Astrocyte (in vitro differentiated cells and primary cell): ENCODE measurements at places on chromosomes 1 and 21. TPM values are rescaled to one million over a fixed set of nuclear protein-coding genes. Genes with fewer than 3 reads are reported as not detected.
A peak's percentile ranks its signal among the peaks of the same experiment; 100 is the strongest.

The CD1E gene
- not detected in 2 replicates for total RNA-seq

The COL9A2 gene
- 1.5 and 2.1 TPM in 2 replicates for total RNA-seq

GRCh38 chr1:25563330-25564215 lies 20.2 kb downstream of the LDLRAP1 start:
- DNase-seq, result no peak

DNA sequence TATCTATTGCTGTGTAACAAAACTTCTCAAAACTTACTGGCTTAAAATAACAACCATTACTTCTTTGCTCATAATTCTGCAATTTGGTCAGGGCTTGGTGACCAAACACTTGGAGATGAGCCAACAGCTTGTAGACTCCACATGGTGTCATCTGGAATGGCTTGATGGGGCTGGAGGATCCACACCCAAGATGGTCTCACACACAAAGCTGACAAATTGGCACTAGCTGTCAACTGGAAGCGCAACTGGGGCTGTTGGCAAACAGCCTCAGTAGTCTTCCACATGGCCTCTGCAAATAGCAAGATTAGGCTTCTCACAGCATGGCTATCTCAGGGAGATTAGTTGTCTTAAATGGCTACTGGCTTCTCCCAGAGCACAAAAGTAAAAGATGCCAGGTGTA lies 27.1 kb upstream of the MTF2 start:
- DNase-seq, result no peak

DNA sequence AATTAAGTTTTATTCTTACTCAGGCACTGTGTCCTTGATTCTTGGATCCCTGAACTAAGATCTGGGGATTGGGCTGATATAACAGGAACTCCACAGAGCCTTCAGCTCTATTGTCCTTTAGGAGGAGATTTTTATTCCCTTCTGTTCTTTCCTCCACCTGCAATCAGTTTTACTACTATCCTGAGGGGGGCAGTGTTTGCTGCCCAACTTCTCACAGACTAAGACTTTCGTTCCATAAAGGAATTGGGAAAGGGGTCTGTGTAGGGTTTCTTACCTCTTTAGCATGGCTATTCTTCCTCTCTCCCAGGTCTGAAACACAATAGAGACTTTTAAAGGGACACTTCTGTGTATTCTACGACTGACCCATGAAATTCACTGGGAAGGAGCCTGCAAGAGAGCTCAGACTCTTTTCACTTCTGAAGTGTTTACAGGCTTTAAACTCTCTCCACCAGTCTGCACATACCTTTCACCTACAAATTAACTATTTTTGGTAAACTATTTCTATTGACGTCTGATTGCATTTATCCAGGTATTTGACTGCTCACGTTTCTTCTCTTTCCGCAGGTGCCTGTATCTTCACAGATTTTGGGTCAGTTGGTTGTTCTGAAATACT lies 103.3 kb upstream of the DEPDC1 start:
- no peak for DNase-seq

GRCh38 chr1:47232187-47232874 lies at the start of gene TAL1:
TAL1 (minus strand) TSS chr1:47232225; CDS start chr1:47225888, 6,337 bp downstream.
- no peak for DNase-seq

- no peak for DNase-seq
Observed at GRCh38 chr1:170730438-170730837, 66.5 kb downstream of the PRRX1 start.

- peak; percentile 77 for DNase-seq
Observed at GRCh38 chr21:40186045-40186444, 318.8 kb downstream of the PCP4 start.

DNA sequence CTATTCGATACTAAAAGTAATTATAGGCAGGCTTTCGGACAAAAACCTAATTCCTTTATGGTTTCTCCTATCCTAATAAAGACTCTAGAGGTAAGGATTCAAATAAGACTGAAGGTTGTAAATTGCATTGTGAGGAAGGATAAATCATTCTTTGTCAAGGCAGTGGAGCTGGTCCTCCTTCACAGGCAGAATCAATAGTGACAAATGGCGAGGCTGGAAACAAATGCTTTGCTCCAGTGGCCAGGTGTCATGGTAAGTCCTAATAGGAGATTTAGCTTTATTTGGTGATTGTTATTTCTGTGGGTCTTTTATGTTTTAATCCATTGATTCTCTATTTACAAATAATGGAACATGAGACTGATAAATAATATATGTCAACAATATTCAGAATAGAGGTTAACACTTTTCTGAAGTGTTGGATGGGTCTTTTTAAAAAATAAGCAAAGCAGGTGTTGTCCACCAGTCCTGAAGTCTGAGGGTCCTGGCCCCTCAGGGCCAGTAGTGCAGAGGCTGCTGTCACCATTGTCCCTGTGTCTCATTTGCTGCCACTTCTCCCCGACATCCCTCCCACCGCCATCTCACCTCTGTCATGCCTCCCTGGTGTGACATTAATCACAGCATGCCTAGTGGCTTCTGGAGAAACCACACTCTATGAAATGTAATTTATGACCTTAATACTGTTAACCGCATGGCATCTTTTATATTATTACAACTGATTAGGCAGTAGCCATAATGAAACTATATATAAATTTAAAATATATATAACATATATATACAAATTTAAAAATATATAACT lies 120.9 kb upstream of the MAGI3 start:
- DNase-seq, result no peak

DNA sequence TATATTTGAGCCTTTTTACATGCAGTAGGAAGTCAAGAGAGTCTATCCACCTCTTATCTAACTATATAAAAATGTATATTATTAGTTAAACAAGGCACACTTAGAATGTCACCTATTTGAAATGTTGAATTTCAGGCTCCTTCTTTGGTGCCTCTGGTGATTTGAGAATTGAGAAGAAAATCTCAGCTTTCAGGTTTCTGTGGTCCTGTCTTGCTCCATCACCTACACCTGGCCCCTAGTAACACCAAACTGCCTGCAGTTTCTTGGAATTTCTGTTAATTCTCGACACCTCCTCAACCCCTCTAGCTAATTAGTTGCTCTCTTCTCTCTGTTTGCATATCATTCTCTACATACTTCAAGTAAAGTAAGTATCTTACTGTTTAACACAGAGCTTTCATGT lies 54.9 kb upstream of the WNT2B start:
- DNase-seq, result no peak

- no peak for DNase-seq
Observed at GRCh38 chr21:29449306-29449950, 150.7 kb downstream of the BACH1 start.
